ENCODE measurements at places on chromosomes 13 and 19.

DNA sequence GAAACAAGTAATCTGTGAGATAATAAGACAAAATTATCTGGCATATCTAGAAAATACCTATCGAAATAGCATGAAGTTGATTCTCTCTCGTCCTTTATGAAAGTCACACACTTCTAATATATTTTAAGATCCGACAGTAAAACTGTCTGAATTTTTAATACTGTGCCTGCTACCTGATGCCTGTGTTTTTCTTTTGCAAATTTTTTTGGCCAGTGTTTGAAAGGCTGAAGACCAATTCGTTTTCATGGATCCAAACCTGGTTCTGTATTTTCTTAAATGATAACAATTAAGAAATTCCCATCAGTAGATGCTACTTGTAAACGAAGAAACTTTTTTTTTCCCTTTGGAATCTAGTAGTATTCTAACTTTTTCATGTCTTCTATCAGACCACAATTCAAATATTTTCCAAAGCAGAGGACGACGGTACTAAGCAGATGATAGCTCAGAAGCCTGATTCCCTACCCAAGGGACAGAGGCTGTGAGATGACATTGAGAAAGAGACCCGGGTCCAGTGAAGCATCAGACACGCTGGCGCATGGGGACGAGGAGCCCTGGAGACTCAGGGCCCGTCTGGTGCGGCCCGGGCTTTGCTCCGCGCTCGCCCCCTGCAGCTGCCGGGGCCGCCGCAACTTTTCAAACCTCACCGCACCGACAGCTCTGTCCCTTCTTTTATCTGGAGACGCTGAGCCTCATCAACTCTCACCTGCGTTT lies 49.5 kb upstream of the PABPC3 start:
- peak; percentile 85 for DNase-seq

- DNase-seq = peak; percentile 64
Measured at GRCh38 chr19:16067205-16067938, 8.9 kb upstream of the TPM4 start.

DNA sequence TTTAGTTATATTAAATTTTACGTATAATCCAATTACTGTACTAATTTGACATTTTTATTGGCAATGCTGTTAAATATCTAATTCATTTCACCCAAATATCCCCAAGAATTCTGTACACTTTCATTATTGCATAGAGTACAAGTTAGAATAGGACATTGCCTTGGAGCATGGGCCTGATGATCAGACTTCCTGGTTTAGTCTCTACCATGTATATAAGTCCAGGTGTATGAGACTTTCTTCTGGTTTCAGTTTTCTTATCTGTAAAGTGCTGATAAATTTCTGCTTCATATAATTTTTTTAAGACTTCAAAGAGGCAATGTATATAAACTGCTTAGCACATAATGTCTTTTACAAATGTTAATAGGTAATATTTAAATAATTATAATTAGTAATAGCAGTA lies 179.4 kb downstream of the KLF12 start:
- no peak for DNase-seq

DNA sequence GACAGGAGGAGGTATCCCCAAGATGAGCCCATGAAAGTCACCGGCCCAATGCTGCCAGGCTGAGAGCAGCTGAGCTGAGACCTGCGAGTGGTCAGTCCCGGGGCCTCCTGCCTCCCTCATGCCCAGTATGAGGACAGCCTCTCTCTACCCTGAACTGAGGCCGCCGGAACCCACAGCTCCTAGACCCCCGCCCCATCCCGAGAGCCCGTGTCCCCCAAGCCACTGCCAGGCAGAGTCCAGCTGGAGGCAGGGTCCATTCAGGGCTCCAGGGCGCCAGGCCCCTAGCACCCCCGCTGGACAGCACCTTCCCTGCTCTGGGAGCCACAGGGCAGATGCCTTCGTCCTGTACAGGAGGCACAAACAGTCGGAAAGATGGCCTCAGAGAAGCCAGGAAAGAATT lies 38.7 kb downstream of the MLLT1 start:
- DNase-seq = no peak

DNA sequence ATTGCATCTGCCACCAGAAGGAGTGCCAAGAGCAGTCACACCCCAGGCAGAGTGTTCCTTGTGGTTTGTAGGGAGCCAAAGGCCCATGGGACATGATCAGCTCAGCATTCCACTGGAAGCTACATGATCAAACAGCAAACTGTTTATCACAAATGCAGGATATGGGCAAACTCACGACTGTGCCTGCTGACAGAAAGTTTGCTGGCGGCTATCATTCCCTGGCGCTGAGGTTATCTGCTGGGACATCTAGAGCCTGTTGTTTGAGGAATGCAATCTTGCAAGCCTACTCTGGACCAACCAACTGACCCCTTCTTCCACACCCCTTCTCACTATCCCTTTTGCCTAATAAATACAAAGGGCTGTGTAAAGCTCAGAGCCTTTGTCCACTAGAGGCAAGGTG lies 7.7 kb upstream of the ZNF613 start:
- no peak for DNase-seq

- no peak for DNase-seq
Measured at GRCh38 chr13:79448413-79448812, 32.5 kb upstream of the NDFIP2 start.

DNA sequence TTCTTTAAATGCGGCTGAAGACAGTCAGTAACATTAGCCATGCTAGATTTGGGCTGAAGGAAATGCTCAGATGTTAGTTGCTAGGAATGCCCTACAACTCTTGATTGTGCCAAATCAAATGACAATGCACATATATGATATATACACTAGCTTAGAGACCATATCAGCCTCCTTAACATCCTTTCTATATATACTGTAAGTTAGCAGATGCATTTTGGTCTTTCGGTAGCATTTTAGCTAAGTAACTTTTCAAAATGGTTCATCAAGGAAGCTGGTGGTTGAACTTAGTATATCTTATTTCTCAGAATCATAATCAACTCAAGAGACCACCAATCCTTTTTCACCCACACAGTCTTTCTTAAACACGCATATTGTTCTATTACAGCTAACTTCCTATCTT lies 14.1 kb upstream of the ENOX1 start:
- no peak for DNase-seq

DNA sequence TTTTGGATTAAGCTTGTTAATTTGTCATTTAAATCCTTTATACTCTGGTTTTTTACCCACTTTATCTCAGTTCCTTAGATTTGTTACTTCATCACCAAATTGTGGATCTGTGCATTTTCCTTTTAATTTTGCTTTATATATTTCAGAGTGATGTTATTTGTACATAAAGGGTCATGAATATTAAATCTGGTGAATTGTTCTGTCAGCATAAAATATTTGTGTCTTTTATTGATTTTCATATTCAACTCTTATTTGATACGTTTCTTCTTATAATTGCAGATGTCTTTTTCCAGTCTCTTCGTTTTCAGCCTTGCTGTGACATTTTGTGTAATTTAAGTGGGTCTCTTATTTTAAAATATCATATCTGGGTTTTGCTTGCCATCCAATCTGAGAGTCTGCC lies 4.7 kb downstream of the SETDB2 start:
- no peak for DNase-seq

- no peak for DNase-seq
Measured at GRCh38 chr13:79353693-79354092, 52.4 kb downstream of the RBM26 start.

DNA sequence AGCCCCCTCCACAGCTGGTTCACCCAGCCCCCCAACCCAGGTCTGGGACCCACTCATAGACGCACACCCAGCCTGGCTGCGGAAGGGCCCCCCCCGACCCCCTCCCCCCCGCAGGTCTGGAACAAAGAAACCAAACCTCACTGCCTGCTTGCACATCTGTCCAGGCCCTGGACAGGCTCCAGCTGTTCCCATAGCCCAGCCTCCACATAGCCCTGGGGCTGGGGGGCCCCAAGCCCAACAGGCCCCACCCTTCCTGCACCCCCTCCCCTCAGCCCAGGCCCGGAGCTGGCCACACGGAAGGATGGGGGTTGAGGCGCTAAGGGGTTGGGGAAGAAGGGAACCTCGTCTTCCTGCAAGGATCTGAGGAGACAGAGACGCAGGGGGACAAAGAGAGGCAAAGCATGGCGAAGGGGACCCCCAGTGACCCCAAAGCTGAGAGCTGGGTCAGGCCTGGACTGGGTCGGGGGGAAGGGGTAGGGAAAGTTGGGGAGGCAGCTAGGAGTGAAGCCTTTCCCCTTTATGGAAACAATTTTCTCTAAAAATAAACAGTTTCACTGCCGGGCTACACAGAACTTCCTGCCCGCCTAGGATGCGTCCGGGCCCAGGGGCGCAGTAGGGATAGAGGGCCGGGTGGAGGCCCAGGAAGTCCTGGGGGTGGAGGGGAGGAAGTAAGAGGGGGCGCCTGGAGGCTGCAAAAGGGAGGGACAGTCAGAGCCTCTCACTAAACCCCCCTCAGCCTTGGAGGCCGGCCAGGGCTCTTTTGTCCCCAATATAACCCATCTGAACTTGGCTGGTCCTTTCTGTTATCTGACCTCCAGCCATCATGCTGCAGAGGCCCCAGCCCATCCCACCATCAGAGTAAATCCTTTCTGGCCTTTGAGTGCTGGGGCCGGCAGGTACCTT lies 2.4 kb downstream of the KANK2 start:
- DNase-seq = no peak

GRCh38 chr13:76634431-76635191 lies 251.6 kb downstream of the KCTD12 start:
- no peak for DNase-seq

- DNase-seq = peak; percentile 60
Measured at GRCh38 chr13:99935772-99936171, 35.8 kb downstream of the ZIC5 start.

GRCh38 chr13:38350114-38350617 lies 515 bp downstream of the UFM1 start:
- DNase-seq = peak; percentile 13

GRCh38 chr13:97261254-97262005 lies 39.3 kb downstream of the MBNL2 start:
- DNase-seq = no peak

GRCh38 chr13:54975676-54976075 lies 1947.1 kb downstream of the OLFM4 start:
- no peak for DNase-seq

- no peak for DNase-seq
Measured at GRCh38 chr13:28640861-28641599, 17.9 kb upstream of the POMP start.

- DNase-seq = no peak
Measured at GRCh38 chr13:21065686-21066085, 4.3 kb upstream of the LATS2 start.

GRCh38 chr19:18848878-18849661 lies 17.3 kb downstream of the UPF1 start:
- no peak for DNase-seq

- no peak for DNase-seq
Measured at GRCh38 chr13:32609428-32609827, 23.2 kb downstream of the PDS5B start.

DNA sequence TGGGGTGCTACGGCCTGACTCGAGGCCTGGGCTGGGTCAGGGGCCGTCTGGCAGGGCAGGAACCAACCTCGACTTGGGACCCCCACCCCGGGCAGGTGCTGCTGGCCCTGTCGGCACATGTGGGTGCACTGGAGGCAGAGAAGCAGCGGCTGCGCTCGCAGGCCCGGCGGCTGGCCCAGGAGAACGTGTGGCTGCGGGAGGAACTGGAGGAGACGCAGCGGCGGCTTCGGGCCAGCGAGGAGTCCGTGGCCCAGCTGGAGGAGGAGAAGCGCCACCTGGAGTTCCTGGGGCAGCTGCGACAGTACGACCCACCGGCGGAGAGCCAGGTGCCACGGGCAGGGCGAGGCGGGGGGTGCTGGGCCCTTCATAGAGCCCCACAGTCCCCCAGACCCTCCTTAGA lies 5.9 kb downstream of the KLC3 start:
- peak; percentile 86 for DNase-seq

- no peak for DNase-seq
Measured at GRCh38 chr19:48654299-48655059, 8.5 kb upstream of the CA11 start.

GRCh38 chr13:24271601-24272451 lies 37.6 kb upstream of the C1QTNF9 start:
- DNase-seq = no peak

Measured in H7 (cell line).